ENCODE measurements at places on chromosomes 5 and 9.

GRCh38 chr5:43973318-43973717, 370.3 kb downstream of the NNT start:
- DNase-seq: no peak

DNA sequence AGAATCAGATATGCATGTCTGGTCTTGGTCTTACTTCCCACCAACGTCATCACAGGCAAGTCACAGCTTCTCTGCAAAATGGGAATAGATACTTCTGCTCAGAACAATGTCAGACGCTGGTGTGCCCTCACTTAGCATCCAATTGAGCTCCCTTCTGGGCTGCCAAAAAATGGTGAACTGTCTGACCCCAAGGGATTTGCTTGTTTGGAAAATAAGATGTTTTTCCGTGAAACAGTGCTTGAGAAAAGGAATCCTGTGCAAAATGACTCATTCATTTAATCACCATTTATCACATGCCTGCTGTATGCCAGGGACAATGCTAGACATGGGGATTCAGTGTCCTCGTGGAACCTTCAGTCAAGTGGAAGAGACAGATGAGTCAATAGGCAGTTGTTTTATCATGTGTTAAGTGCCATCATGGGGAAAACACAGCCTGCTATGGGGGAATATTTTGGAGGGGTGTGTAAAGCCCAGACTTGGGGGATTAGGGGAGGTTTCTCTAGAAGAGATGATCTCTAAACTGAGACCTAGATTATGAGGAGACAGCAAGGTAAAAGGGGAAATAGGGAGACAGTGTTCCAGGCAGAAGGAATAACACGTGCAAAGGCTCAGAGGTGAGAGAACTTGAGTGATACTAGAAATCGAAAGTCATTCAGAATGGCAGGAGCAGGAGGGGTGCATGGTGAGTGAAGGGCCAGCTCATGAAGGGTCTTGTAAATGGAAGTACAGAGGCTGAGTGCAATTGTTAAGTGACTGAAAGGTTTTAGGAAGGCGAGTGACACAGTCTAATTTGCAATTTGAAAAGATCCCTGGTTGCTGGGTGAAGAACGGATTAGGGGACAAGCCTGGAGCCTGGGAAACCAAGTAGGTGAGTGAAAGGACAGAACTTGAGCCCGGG, 3.9 kb downstream of the NIPAL4 start:
- no peak for DNase-seq

- DNase-seq: no peak
These were observed 351.1 kb upstream of the DAB2 start for GRCh38 chr5:39775797-39776365.

- DNase-seq: no peak
These were observed 429.4 kb downstream of the PIK3R1 start for GRCh38 chr5:68644971-68645370.
